ENCODE measurements at places on chromosomes 6 and 20. TPM values are rescaled to one million over a fixed set of nuclear protein-coding genes. Genes with fewer than 3 reads are reported as not detected.

HLA-DRB1 gene
- total RNA-seq, result 20.5 TPM

BPIFB4 gene
- total RNA-seq, result not detected

C6orf132 gene
- 22.1 TPM for total RNA-seq

DNA sequence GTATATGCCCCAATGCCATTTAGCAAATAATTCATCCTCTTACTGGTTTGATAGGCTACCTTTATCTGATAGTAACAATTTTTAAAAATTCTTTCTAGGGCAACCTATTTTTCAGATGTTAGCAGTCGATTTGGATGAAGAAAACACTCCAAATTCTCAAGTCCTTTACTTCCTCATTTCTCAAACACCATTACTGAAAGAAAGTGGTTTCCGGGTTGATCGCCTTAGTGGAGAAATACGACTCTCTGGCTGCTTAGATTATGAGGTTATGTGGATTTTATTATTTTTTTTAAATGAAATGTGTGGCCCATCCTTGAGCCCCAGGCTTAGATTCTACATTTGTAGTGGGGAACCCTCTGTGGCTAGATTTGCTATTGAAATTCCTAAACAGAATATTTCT lies 26.3 kb downstream of the CDH26 start:
- no peaks in the 10 kb centered on the region for H3K4me1 ChIP-seq
- DNase-seq, result no peak
- H3K27me3 ChIP-seq, result no peaks in the 10 kb centered on the region
- no peak overlapping the region for H3K27ac ChIP-seq
- H3K36me3 ChIP-seq, result no peaks in the 10 kb centered on the region
- no peak overlapping the region for H3K4me3 ChIP-seq

DNA sequence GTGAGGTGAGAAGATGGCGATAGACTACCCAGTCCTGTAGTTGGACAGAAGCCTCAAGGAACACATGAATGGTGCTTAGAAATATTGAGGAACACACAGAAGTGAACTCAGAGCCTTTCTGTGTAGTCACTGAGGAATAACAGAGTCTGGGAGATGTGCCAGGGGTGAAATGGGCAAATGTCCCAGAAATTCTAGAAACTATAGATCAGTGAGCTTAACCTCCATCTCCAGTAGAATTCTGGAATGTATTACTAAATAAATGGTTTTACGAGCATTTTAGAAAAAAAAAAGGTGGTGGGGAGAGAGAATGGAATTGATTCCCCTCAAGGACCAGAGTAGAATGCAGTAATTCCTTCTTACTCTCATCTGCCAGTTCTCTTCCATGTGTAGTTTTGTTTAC lies 380.0 kb downstream of the LMBRD1 start:
- no peak overlapping the region for H3K27ac ChIP-seq
- H3K27me3 ChIP-seq, result no peaks in the 10 kb centered on the region
- no peak overlapping the region for H3K4me3 ChIP-seq
- H3K36me3 ChIP-seq, result no peaks in the 10 kb centered on the region
- no peaks in the 10 kb centered on the region for H3K4me1 ChIP-seq
- no peak for DNase-seq

GRCh38 chr6:157673596-157673995 lies 149.4 kb upstream of the SNX9 start:
- no peak for DNase-seq
- H3K27ac ChIP-seq, result no peak overlapping the region
- no peak overlapping the region for H3K4me3 ChIP-seq
- H3K27me3 ChIP-seq, result no peaks in the 10 kb centered on the region
- no peaks in the 10 kb centered on the region for H3K36me3 ChIP-seq

- DNase-seq, result no peak
- H3K4me3 ChIP-seq, result no peak overlapping the region
- H3K36me3 ChIP-seq, result no peaks in the 10 kb centered on the region
Observed at GRCh38 chr20:24744747-24745146, 204.3 kb upstream of the CST7 start.
